ENCODE measurements at places on chromosomes 5 and 9. TPM values are rescaled to one million over a fixed set of nuclear protein-coding genes. Genes with fewer than 3 reads are reported as not detected.

FTMT gene
- total RNA-seq, result not detected

ACTBL2 gene
- total RNA-seq, result 1.7 TPM

SEMA6A gene
- 0.36 TPM for total RNA-seq

CCL27 gene
- 0.18 TPM for total RNA-seq

CDH18 gene
- 1.1 TPM for total RNA-seq

AP3B1 gene
- total RNA-seq, result 67.8 TPM

ANKRD33B gene
- 2.5 TPM for total RNA-seq

UGCG gene
- 104 TPM for total RNA-seq

DNA sequence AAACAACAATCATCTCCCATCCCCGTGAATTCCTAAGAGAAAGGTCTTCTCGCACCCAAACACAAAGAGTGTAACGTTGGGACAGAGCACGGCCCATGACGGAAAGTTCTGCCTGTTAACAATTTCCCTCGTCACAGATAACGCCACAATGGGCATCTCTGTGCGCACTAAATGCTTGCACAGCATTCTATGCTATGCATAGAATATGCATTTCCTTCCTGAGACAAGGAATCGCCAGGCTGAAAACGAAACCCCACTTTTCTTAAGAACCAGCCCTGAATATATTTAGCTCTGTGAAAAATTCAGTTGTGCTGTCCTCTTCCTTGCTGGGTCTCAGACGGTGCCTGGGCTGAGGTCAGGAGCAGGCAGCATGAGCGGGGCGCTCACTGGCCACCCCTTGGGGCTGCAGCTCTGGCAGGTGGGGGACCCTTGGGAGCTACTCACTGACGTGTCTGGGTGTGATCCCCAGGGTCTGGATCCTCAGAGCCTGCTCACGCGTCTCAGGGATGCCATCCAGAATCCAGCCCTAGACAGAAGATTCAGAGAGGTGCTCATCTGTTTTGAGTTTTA lies 49.8 kb downstream of the AK8 start:
- DNase-seq, result no peak

DNA sequence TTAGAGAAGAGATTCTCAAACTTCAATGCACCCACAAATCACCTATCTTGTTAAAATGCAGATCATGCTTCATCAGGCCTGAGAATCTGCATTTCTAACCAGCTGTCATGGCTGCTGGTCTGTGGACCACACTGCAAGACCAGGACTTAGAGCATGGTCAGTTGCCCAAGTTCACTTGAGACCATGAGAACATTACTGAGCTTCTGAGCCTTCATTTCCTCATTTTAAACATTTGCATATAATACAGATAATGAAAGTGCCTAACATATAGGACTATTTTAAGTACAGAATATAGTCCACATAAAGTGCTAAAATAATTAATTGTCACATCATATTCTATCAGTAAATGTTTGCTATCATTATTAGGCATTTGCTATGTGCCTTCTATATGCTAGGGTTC lies 260.8 kb upstream of the TNC start:
- DNase-seq, result no peak

DNA sequence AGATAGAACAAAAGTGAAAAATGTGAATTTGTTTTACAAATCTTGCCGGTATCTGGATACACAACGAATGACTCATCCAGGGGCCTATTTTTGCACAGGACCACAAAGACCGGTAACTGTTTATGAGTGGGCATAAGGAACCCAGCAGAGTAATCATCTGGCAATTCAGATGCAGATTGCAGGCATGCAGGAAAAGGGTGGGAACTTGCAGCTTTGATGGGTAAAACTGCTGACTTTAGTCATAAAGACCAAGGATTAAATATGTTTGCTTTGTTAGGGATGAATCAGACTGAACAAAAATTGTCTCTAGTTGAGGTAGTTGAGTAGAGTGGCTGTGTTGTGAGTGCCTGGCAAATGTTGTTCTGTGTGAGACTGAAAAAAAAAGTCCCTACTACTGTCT lies 309.6 kb upstream of the CCNH start:
- no peak for DNase-seq

DNA sequence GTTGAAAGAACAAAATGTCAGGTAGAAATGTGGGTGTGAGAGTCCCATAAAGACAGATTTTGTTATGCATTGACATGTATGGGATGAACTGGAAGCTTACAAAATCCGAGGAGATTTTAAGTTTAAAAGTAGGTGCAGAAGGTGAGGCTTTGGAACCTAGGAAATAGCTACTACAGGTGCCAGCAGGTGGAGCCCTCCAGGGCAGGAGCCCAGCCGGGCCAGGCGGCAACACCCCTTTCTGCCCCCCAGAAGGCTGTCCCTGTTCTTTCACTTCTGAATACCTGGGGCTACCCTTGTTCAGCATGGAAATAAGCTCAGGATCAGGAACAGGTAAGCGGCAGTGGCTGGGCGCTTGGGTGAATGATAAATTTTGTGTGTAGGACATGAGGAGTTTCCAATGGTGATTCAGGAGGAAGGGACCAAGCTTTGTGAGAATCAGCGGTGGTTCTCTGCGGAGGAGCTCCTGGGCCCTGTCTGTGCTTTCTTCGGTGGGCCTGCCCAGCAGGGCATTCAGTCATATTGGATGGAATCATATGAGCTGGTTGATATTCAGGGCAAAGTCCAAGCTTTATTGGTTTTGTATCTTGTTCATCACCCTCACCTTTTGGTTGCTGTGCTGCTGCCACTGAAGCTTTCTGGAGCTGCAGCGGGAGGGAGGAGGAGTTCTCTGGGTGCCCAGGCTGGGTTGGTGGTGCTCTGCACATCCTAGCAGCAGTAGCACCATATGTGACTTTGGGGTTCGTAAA lies 12.3 kb downstream of the PCBD2 start:
- no peak for DNase-seq

DNA sequence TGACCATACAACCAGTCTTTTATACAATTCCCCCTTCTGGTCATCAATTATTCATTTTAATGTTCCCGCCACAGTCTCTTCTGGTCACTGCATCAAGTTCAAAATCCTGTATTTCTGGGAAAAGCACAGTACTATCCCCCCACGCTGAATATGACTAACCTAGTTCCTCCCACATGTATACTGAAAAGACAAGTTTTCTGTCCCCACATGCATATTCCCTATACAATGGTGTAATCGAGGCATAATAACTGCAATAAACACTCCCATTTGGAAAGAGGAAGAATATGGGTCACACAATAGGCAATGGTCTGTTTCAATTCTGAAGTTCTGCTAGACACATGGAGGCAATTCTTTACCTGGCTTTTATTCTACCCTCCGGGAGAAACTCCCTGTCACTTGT lies 344.9 kb downstream of the EFNA5 start:
- DNase-seq, result no peak

GRCh38 chr5:66307647-66308241 lies 163.6 kb downstream of the SREK1 start:
- DNase-seq, result peak; percentile 69

- DNase-seq, result peak; percentile 82
Observed at GRCh38 chr5:172429201-172429940, 25.0 kb downstream of the SH3PXD2B start.
